ENCODE measurements at places on chromosomes 12 and 14.

DNA sequence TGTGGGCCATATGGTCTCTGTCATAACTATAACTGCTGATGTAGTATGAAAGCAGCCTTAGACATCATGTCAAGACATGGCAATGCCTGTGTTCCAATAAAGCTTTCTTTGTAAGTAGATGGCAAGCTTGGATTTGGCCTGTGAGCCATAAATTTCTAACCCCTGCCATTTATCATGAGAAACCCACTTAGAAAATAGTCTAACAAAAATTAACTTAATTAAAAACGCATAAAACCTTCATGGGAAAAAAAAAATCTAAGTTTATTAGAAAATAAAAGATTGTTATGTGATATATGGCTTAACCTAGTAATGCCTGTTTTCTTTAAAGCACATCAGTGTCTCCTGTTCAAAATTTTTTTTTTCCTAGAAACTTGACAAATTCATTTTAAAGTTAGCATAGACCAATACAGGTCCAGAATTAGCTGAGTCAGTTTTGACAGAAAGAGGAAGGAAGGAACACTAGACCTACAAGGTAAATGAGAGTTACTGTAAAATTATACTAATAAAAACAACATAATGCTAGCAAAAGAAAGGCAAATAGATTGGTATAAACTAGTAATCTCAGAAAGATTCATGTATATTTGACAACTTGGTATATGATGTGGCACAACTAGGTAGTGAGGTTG, 68.2 kb downstream of the USP15 start:
- DNase-seq = no peak

DNA sequence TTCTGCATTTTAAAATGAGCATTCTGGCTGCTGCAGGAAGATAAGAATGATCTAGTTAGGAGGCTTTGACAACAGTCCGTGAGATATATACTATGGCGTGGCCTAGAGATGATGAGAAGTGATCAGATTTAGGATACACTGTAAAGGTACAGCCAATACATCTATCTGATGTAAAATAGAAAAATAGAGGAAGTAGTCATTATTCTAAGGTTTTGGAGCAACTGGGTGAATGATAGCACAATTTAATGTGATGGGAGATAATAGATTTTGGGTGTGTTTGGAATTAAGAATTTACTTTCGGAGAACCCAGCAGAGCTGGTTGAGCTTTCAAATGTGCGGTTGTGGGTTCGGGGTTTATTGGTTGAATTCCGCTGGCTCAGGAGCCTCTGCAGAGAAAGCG, at the start of gene ANP32D:
ANP32D (plus strand) TSS at position 301 of the 400 bp plus-strand sequence. CDS start 106 bp downstream, outside the sequence.
- DNase-seq = no peak

- DNase-seq = no peak
Measured at GRCh38 chr12:3236345-3237187, 159.4 kb downstream of the TSPAN9 start.

DNA sequence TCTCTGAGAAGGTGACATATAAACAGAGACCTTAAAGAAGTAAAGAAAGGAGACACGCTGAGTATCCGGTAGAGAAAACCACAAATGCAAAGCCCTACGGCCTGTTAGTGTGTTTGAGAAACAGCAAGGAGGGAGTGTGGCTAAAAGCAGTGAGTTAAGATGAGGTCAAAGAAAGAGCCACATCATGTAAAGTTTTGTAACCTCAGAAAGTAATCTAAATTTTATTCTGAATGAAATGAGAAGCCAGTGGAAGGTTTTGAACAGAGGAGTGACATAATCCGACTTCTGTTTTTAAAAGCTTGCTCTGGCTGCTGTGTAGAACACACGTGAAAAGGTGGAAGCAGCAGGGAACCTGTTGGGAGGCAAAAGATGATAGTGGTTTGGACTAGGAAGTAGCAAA, 32.6 kb downstream of the PPP2R5E start:
- DNase-seq = no peak

DNA sequence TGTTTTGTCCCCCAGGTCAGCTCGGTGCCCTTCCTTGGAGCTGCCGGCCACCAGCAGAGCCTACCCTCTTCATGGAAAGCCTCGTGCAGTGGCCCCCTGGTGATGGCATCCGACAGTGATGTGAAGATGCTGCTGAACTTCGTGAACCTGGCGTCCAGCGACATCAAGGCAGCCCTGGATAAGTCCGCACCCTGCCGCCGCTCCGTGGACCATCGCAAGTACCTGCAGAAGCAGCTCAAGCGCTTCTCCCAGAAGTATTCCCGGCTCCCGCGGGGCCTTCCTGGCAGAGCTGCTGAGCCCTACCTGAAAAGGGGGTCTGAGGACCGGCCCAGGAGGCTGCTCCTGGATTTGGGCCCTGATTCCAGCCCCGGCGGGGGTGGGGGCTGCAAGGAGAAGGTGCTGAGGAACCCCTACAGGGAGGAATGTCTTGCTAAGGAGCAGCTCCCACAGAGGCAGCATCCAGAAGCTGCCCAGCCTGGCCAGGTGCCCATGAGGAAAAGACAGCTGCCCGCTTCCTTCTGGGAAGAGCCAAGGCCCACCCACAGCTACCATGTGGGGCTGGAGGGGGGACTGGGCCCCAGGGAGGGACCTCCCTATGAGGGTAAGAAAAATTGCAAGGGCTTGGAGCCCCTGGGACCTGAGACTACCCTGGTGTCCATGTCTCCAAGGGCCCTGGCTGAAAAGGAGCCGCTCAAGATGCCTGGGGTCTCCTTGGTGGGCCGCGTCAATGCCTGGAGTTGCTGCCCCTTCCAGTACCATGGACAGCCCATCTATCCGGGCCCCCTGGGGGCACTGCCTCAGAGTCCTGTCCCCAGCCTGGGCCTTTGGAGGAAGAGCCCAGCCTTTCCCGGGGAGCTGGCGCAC, 1.3 kb downstream of the FAM181A start:
- no peak for DNase-seq

DNA sequence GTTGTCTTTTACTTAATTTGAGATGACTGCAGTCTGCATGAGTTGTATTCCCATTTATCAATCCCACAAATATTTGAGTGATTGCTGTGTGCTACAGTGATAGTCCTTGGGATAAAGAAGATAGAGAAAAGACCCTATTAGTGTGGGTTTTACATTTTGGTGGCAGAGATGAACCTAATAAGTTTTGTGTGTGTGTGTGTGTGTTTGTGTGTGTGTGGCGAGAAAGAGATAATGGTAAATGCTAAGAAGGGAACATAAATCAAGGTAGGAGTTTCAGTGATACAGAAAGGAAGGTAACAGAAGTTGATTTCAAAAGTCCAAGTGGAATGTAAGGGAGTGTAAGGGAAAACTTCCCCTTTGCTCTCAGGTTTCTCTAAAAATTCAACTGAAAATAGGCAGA, 2.6 kb upstream of the DDX55 start:
- no peak for DNase-seq

DNA sequence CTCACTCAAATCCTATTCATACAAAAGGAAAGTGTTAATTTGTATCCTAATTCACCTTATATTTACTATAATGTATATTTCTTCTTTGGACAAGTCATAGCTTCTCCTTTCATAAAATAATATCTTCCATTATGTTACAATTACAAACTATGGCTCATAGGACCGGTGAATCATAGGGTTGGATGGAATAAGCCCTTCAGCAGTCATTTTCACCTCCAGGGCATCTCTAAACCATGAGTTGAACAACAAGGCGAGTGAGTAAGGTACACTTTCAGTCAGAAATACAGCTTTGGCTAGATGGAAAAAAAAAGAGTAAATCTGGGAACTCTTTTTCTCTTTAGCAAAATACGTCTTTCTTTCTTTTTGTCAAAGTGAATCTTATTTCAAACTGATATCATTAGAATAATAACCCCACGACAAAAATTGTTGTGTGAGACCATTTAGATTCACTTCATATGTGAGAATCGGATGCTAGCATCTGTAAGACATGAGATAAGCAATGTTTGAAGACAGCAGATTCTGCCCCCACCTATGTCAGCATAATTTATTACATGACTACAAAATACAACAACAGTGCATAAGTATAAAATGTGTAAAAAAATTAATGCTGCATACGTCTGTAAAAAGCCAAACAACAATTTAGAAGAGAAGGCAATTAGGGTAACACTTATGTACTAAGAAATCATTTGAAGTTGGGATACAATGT, 184.4 kb upstream of the SLC38A2 start:
- DNase-seq = no peak

- DNase-seq = no peak
Measured at GRCh38 chr12:77047341-77048109, 17.8 kb downstream of the E2F7 start.

DNA sequence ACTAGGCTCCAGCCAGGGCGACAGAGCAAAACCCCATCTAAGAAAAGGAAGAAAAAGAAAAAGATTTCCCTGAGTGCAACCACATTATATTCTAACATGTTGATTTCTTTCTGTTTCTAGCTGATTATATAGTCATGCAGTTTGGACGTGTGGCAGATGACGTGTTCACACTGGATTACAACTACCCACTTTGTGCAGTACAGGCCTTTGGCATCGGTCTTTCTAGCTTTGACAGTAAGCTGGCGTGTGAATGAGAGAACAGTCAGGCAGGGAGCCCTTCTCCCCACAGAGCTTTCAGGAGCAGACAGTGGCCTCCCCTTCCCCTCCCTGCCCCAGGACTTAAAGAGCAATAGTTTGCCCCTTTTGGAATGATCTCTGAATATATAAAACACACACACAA, 20.0 kb upstream of the TEAD4 start:
- no peak for DNase-seq

DNA sequence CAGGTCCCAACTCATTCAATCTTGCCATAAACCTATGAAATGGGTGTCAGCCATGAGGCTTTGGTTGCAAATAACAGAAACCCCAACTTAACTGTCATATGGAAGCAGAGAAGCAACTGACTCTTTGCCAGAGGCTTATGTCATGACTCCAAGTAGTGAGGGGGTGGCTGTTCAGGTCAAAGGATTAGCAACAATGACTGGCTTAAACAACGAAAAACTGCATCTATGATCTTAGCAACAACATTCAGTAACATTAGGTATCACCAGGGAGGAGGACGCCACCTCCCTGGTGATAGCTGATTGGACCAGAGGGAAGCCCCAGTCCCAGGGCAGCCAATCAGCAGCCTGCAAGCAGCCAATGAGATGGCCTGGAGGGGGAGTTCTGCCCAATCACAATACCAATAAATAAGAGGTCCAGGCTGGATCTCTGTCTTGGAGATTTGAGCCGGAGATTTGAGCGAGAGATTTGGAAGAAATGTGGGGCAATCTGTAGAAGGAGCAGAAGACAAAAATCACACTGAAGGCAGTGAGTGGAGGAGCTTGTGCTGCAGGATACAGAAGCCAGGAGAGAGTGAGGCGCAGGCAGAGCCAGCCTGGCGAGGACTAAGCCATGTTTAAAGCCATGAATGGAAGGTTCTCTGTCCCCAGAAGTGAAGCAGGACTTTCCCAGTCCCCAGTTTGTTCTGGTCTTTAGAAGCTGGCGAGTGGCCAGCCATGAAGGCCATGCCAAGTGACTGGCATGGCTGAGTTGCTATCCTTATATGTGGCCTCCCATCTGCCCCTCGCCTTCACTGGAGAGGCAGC, 93.3 kb downstream of the CALM1 start:
- DNase-seq = no peak
